ENCODE measurements at places on chromosomes 6 and 20.

DNA sequence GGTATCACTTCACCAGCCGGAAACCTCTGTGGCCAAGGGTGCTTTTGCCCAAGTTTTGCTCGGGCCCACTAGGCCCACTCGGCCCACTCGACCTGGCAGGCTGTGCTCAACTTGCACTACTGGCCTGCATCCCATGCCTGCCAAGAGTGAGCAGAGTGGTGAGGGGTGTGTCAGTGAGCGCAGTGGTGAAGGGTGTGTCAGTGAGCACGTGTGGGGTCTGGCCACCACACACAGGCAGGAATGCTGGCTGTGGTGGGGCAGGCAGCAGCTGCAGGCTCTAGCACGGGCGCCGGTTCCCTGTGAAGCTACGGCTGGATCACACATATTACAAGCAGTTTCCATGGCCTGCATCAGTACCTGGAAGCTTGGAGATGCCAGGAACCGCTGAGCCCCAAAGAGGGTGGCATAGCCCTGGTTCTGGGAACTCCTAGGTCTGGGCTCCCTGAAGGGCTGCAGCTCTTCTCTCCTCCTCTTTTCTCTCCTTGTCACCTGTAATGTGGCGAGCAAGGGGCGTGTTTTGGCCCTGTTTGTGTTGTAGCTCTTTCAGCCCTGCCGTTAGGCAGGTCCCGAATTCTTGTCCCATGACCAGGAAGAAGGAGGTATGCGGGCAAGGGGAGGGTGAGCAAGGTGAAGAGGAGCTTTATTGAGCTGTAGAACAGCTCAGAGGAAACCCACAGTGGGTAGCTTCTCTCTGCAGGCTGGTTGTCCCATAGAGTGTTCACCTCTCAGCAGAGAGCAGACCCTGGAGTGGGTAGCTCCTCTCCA is 51.0 kb upstream of the CLDN20 start:
- no peak for DNase-seq

GRCh38 chr6:38080889-38081288 is 261.4 kb downstream of the ZFAND3 start:
- no peak for DNase-seq

DNA sequence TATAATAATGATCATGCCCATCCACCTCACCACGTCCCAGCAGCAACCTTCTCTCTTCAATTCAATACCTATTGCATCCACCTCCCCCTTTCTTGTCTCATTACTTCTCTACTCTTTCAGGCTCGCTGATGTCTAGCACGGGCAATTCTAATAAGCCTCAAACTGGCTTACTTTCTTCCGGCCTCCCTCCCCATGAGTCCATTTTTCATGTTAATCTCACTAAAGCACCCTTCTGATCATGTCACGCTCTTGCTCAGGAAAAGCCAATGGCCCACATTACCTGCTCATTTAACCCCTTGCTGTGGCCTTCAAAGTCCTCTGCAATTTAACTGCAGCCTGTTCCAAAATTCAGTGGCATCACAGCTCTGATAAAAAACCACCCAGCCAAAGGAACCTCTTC is 105.1 kb downstream of the UTRN start:
- no peak for DNase-seq

GRCh38 chr6:137958811-137959565 is 91.9 kb downstream of the TNFAIP3 start:
- no peak for DNase-seq

- DNase-seq: peak; percentile 69
Observed at GRCh38 chr20:35284267-35284991, at the start of gene EIF6. TSS of gene EIF6 (minus strand) at chr20:35284772. CDS start at chr20:35284487, 285 bp downstream.

DNA sequence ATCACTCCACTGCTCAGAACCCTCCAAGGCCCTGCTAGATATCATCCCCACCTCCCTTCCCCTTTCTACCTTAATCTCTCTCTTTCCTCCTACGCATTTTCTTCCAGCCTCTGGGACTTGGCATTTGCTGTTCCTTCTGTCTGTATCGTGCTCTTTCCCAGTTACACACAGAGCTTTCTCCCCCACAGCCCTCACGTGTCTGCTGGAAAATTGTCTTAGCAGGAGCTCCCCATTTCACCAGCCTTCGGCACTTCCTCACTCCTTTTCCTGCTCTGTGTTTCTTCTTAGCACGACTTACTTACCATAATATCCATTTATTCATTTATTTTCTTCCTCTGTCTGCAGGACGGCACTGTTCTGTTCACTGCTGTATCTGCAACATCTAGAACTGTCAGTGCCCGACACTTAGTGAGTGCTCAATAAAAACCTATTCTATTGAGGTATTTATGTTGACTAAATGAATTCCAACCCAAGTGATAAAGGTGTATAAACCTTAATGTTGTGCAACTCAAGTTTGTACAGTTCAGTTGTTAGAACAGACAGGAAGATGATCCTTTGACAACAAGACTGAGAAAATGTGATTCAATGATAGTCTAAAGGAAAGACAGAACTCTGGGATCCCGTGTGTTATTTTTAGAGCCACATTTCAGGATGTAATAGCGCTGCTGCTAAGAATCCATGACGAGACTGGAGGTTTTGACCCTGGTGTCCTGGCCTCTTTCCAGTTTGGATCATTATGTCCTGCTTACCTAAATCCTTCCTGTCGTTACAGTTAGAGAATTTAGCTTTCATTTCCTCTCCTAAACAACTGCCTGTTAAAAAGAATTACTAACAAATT is 170.1 kb upstream of the LAMP5 start:
- no peak for DNase-seq

GRCh38 chr6:116876107-116876506 is 935 bp upstream of the RFX6 start:
- no peak for DNase-seq

DNA sequence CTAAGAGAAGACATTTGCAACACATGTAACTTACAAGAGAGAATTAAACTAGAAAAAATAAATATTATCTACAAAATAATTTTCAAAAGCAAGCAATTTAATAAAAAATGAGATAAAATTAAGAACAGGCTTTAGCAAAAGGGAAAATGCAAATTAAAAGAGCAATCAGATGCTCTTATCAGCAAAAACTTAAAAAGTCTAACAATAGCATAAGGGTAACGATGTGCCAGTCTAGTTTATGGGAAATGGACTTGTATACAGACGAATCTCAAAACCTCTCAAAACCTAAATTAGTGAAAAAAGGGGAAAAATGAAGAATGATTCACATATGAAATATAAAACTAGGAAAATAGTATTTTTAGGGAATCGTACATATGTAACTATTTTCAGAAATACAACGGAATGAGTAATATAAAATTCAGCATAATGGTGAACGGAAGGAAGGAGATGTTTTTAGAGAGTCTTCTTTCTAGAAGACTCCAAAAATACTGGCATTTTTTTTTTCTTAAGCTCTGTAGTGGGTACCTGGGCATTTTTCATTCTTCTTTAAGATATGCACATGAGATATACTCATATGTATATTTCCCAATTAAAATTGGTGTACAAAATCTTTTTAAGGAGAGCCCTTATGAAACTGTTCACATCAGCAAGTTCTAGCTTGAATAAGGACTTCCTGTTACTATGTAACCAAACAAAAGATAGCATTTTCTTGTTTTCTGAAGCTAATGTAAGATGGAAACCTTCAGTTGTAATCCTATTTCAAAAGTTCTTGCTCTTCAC is 927 bp upstream of the MANEA start:
- no peak for DNase-seq

GRCh38 chr6:111952821-111953540 is 79.7 kb upstream of the FYN start:
- DNase-seq: peak; percentile 7

GRCh38 chr6:128914051-128914450 is 31.1 kb downstream of the LAMA2 start:
- no peak for DNase-seq

- DNase-seq: no peak
Observed at GRCh38 chr6:155066361-155066760, 71.2 kb downstream of the TIAM2 start.

DNA sequence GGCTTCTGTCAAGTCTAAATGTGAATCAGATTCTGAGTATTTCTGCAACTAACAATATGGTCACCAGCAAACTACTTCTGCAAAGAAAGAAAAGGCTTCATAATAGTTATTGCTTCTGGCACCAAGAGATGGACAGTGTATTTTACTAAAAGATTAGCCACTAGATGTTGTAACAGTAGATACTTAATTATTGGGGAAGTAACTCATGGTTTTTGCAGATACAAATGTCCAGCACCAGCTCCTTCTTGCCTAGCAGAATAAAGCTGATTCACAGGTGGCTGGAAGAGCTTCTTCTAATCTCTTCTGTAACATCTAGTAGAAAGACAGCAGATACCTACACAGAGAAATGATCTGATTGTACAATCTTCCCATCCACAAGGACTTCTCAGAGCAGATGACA is 21.2 kb downstream of the ATXN1 start:
- DNase-seq: no peak
